Endothelial cell of umbilical vein (primary cell): ENCODE measurements at places on chromosomes 1 and 21.

GRCh38 chr21:14271641-14272040, 55.7 kb downstream of the RBM11 start:
- DNase-seq = no peak

GRCh38 chr1:181545395-181545794, 62.1 kb downstream of the CACNA1E start:
- DNase-seq = no peak

- DNase-seq = no peak
Observed at GRCh38 chr1:43129426-43129825, 42.7 kb downstream of the EBNA1BP2 start.

DNA sequence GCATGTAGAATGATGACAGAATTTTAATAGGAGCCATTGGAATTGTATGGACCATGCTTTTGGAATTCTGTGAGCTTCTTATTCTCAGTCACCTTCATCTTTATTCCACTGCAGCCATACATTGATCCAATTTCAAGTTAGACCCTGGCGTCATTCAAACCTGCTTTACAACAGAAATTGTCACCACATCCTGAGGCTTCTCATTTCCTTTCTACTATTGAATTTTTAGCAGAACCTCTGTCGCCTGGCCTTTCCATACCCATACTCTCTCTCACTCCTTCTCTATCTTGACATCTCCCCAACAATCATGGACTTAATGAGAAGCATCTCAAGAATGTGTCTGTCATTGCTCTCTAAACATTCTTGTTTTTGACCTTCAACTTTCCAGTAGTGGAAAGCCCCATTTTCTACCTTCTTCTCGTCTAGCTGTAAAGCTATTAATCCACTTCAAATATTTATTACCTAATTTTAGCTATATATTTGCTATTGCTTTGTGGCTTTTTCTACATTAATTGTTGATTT, 74.1 kb downstream of the CRB1 start:
- DNase-seq = no peak

DNA sequence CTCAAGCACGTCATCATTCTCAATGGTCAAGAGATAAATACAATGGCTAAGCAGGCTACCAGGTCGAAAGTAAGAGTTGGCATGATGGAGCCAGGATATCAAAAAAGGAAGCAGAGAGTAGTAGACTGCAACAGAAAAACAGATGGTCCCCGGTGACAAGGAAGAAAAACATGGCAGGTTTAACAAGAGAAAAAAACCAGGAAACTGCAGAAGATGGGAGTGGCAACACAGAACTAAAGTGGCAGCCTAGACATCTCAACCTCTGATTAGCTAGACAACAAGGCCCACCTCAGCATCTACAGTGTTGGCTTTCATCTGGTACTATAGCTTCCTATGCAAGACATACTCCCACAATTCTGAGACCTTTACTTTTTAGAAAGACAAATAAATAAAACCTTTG, 3.1 kb downstream of the UBR4 start:
- DNase-seq = peak; percentile 37
